Stimulated activated CD8-positive, alpha-beta memory T cell treated with anti-CD3 and anti-CD28 coated beads, Interleukin-15, amount 100 ng/mL, for 4 hours (primary cell): ENCODE measurements at places on chromosomes 16 and 17.

DNA sequence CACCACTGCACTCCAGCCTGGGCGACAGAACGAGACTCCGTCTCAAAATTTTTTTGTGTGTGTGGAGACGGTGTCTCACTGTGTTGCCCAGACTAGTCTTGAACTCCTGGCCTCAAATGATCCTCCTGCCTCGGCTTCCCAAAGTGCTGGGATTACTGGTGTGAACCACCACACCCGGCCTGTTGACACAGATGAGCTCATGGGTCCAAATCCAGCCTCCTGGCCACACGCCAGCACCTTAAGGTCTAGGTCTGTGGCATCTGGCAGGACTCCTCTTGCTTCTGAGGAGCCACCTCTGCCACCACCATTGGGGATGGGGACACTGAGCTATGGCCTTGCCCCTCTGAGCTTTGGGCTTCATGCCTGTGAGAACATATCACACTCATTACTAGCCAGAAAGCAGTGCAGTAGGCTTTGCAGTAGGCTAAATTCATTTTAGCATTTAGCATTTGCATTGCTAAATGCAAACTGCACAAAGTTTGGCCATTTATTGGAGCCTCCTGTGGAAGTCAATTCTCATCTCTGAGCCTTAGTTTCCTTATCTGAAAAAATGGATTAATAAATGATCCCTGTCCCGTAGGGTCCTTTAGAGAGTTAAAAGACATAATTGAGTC, 5.5 kb upstream of the CDIPT start:
- DNase-seq = no peak

GRCh38 chr17:82911822-82912221, 72.0 kb upstream of the ZNF750 start:
- DNase-seq = no peak

DNA sequence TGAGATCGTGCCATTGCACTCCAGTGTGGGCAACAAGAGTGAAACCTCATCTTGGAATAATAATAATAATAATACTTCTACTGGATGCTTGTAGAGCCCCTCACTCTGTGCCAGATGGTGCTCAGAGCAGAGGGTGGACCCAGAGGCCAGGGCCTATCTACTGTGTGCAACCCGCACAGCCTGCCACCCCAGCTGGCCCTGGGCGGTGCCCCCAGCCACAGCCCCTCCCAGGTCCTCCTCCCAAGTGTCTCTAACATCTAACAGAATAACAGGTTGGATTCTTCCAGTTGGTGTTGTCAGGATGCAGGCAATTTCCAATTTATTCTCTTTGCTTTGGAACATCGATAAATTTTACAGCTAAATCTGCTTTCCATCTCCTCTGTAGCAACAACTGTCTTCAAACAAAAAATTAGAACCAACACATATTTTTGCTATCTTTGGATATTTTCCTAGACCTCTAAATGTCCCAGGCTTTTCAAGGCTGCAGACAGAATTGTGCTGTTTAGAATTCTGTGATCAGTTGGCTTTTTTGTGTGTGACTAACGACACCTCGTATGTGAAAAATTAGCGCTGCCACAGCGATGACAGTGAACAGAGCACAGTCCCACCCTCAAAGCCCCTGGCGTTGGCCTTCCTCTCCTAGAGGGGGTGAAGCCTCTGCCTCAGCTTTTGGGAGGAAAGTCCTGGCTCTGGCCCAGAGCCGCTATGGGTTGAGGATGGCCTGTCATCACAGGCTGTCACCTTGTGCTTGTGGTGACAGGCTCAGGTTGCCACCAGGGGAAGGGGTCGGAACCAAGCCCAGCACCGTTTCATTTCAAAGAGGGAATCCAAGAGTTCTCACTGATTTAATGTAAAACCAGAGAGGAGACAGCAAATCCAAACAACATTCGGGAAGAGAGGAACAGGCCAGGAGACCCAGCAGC, 7.6 kb upstream of the EVPL start:
- no peak for DNase-seq

DNA sequence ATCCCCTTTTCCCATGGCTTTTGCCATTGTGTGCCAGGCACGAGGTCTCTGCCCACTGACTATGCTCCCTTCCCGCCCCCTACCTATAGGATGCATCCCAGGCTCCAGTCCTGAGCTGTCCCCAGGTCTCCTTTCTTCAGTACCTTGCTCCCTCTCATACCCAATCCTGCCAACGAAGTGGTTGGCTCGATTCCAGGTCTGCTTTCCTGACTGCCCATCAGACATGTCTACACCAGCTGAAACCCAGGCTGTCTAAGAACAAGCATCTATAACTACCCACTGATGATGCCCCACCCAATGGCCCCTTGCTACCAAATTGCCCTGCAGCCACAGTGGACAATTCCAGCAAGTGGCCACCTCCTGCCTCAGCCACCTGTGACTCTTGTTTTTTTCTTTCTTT, 479.1 kb downstream of the SOX9 start:
- DNase-seq = no peak
